ENCODE measurements at places on chromosomes 6 and 20.

- DNase-seq = no peak
Measured at GRCh38 chr6:70879496-70879895, 77.4 kb downstream of the B3GAT2 start.

DNA sequence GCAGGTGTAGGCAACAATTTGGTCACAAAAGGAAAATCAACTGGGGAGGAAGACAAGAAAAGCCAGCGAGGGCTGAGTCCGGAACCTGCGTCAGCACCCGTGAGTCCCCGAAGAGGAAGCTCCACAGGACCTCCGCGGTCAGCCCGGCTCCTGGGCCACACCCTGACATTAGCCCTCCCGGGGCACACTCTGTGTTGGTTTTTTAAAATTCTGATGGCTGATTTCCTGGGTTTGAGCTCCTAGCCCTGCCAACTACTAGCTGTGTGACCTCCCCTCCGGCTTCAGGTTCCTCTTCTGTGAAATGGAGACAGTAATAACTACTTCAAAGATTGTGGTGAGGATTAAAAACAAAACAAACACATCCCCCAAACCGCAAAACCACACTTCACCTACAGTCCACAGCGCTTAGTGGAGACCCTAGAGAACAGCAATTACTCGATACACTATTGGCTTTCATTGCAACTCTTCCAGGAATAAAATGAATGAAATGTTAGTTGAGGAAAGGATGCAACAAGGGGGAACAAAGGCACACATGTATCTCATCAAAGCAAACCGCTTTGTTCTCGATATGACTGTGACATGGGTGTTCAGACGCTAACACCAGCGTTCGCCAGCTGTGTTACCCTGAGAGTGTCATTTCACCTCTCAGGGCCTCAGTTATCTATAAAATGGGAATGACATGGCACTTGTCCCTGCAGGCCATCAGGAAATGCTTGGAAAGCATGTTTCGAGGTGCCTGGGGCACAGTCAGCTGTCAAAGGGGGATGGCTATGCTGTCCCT is 985 bp downstream of the ZBP1 start:
- no peak for DNase-seq

DNA sequence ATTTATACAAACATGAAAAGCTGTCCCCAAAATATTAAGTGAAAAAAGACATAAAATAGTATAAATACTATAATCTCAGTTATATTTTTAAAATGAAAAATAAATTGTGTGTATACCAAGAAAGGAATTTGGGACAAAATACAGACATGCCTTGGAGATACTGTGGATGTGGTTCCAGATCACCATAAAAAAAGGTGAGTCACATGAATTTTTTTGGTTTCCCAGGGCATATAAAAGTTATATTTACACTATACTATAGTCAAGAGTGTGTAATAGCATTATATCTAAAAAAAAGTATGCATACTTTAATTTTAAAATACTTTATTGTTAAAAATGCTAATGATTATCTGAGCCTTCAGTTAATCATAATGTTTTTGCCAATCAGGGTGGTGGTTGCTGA is 17.4 kb upstream of the SDHAF4 start:
- DNase-seq = no peak

DNA sequence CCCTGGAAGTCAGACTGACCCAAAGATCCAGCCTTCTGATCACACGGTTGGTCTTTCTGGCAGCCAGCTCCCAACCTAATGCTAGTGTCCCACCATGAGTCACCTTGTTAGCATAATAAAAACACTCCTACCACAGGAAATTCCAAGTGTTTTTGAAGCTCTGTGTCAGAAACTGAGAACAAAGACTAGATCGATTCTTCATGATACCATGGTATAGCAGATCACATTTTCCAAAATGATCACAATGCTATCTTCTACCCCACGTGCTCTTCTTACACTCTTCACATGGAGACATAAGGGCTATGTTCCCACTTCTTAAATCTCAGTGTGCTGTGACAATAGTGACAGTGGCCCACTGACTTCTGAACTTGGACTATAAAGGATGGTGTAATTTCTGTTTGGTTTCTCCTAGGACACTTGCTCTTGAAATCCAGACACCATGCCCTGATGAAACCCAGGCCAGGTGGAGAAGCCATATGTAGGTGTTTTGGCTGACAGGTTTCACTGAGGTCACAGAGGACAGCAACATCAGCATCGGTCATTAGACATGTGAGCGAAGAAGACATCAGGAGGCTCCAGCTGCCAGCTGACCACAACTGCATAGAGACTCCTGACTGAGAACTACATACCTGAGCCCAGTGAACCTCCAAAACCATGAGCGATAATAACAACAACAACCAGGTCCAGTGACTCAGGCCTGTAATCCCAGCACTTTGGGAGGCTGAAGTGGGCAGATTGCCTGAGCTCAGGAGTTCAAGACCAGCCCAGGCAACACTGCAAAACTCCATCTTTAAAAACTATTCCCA is 57.5 kb downstream of the MKKS start:
- DNase-seq = peak; percentile 93

DNA sequence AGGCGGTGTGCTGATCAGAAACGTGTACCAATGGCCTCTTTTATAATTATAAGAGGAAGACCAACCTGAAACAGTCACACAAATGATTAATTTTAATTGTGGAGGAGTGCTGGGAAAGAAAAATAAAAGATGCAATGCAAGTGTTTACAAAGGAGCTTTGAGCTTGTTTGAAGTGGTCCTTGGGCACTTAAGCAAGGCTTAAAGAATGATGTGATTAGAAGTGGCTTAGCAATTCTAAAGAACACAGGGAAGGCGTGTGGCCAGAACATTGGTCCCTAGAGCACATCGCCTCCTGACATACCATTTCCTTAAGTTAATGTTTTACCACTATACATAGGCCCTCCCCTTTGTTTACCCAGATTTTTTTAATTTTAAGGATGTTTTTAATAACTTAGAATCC is 26.1 kb downstream of the PTPN1 start:
- DNase-seq = peak; percentile 38

DNA sequence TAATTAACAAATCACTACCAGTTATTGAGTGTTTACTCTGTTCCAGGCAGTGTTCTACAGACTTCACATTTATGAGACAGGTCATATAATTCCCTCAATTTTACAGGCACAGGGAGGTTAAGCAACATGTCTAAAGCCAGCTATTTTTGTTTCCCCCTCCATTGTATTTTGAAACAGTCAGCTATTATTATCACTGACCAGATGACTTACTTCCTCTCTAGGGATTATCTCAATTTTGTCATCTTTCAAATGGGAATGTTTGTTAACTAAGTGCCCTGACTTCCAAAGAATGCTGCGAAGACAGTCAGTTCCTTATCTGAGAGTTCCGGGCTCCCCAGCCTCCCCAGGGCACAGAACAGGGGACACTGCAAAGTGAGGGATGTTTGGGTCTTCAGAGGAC is 5.6 kb upstream of the CNPY3 start:
- no peak for DNase-seq

DNA sequence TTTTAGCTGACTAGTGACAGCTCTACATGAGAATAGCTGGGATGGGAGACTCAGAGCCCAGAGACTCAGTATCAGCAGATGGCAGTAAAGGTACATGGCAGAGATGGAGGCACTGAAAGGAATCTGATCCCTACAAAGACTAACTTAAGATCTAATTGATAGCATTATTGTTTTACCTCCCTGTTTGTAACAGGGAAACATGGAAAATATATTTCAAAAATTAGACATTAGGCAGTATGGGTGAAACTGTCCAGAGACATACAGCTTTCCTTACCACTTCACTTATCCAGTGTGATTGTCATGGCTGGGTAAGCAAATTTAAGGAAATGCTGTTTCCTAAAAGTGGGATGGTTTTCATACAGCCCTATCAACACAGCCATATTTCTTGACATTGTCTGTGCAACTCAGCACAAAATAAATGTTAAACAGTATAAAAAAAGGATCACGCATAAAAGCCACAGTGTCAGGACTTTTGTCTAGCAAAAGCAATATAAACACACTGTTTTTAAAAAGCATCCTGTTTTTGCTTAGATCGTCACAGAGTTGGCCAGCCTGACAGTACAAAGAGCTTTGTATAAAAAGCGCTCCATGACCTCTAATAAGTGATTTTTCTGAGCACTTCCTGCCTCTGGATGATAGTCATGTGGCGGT is 376.9 kb downstream of the PHF3 start:
- peak; percentile 1 for DNase-seq

- no peak for DNase-seq
Measured at GRCh38 chr20:60490217-60491050, 532.2 kb downstream of the CDH26 start.

DNA sequence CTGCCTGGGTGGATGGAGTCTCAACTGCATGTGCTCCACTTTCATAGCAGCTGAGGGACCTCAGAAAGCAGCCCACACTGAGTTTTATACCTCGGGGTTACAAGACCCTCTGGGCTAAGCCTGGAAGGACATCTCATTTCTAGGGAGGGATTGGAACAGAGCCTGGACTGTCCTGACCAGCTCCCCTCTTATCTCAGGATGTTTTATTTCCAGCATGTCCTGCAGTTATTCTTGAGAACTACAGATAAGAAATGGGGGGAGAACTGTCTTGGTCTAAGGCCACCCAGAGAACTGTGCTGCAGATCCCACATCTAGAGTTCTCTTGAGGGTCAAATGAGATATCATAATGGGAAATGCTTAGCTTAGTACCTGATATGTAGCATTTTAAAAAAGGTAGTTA is 97.3 kb upstream of the CHD6 start:
- no peak for DNase-seq

- no peak for DNase-seq
Measured at GRCh38 chr20:40982415-40983145, 46.0 kb upstream of the TOP1 start.

DNA sequence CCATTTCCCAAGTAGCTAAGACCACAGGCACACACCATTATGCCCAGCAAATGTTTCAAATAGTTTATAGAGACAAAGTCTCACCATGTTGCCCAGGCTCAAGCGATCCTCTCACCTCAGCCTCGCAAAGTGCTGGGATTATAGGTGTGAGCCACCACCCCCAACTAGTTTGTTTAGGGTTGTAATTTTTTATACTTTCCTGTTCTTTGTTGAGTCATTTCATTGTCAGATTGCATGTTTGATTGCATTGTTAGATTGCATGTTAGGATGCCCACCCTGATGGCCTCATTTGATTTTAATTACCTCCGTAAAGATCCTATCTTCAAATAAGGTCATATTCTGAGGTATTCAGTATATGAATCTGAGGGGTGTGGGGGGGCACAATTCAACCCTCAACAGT is 73.3 kb upstream of the SASH1 start:
- no peak for DNase-seq
